Stimulated activated CD4-positive, alpha-beta T cell treated with anti-CD3 and anti-CD28 coated beads, Interleukin-4, amount 100 ng/mL, for 1 hour (primary cell): ENCODE measurements at places on chromosomes 12 and 14.
A peak's percentile ranks its signal among the peaks of the same experiment; 100 is the strongest.

- DNase-seq = no peak
Observed at GRCh38 chr14:77407158-77407557, 16.2 kb downstream of the NOXRED1 start.

DNA sequence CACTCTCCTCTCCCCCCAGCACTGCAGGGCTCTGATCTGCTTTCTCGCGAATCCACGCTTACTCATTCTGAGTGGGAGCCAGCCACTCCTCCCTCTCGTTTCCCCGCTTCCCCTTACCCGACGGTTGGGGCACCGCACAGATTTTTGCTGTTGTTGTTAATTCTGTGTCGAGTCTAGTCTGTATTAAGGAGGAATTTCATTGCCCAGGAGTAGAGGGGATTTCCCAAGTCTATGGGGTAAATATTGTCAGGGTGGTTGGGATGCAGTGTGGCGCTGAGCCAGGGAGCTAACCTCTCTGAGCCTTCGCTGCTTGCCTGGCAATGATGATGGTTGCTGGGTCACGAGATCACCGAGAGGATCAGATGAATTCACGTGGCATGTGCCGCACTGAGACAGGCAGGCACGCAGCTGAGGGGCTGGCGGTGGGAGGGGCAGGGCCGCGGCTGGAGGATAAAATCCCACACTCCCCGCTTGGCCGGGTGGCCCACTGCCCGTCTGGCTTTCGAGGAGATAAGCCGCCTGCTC lies 18.5 kb downstream of the NCOR2 start:
- DNase-seq = peak; percentile 47

DNA sequence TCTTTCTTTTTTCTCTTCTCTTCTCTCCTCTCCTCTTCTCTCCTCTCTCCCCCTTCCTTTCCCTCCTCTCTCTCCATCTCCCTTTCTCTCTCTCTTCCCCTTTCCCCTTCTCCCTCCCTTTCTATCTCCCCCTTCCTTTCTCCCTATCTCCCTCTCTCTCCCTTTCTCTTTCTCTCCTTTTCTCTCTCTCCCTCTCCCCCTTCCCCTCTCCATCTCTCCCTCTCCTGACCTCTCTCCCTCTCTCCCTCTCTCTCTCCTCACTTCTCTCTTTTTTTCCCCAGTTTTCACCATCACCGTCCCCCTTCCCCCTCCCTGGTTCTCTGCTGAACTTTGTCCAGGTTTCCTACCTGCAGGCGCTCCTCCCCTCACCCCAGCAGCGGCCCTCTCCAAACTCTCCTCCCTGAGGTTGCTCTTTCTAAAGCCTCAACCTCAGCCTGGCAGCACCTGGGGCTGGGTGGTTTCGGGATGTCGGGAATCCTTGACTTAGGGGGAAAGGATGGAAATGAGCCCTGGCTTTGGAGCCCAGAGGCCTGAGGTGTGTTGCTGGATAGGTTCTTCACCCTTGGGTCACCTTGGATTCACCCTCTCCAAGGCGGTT lies 14.7 kb upstream of the TBX3 start:
- DNase-seq = no peak

GRCh38 chr14:55512421-55512820 lies 67.6 kb upstream of the KTN1 start:
- DNase-seq = no peak

DNA sequence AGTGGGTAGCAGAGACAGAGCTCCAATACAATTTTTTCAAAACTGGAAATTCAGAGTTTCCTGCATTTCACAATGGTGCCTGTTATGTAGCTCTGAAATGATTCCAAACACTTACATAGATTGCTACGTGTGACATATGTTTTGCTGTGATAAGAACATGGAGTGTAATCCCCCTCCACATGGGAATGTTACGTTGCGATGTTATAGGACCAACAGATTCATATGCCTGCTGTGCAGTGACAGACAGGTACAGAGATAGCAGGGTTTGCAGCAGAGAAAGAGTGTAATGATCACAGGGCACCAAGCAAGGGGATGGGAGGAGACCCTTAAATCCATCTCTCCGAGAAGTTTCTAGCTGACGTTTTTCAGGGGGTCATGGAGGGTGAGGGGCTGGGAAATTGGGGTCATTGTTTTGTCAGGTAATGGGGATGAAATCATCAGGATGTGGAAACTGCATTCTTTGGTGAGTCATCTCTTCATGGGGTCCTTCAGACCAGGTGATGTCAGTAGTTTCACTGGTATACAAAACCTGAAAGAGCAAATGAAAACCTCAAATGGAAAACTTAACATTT lies 76.6 kb upstream of the OSBPL8 start:
- no peak for DNase-seq

DNA sequence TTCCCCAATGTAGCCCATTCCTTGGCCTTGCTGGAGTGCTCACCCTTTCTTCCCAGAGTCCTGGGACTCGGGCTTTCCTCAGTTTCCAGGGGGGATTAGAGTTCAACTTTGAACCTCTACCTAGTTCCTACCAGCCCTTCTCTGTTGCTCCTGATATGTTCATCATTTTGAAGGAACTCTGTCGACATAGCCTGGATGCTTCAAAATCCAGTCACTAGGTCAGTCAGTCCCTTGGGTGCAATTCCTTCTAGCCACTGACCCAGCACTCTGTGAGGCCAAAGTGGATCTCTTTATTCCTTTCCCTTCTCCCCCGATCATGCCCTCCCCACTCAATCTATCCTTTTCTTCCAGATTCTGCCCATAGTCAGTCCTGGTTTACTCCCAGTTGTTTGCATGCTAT lies 72.3 kb upstream of the TMCC3 start:
- no peak for DNase-seq

DNA sequence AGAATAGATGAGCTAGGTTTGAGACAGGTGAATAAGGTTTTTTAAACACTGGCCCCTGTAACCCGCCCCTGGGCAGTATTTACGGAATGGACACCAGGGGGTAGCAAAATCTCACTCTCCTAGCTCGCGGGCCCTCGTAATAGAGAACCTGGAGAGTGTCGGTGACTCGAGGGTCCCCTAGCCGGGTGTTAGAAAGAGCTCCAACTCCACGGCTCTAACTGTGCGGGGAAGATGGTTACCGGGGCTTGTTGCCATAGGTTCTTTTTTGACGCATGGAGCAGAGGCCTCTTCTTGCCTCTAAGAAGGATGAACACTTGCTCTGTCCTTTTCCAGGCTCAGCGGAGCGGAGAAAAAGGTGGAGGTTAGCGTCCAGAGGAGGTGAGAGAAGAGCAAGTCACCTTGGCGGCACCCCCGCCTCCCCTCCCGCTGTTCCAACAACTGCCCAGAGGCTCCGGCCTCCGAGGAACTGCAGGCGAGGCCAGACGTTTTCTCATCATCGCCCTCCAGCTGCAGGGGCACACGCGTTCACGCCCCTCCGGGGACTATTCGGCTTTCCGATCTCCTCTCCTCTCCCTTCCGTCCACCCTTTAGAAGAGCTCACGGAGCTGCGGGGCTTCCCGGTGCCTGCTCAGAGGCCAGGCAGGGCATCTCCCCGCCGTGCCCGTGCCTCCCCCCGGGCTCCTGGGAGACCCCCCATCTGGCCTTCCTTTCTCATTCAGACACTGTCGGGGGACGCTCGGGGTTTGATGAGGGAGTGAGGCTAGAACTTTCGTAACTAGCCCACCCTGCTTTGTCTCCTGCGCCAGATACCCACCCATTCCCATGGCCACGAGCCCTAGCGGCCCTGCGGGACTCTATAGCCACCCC lies 1.4 kb upstream of the ARHGEF40 start:
- DNase-seq = peak; percentile 30

DNA sequence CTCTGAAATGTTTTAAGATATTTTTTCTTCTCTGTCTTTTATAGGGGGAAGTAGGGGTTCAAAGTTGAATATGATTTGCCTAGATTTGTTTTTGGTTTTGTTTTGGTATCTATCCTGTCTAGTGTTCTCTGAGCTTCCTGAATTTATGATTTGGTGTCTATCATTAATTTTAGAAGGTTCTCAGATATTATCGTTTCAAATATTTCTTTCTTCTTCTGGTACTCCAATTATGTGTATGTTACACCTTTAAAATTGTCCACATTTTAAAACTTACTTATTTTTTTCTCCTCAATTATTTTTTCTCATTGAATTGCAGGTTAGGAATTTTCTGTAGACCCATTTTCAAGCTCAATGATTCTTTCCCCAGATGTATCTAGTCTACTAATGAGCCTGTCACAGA lies 13.8 kb upstream of the DCN start:
- no peak for DNase-seq

- DNase-seq = no peak
Observed at GRCh38 chr14:68593806-68594536, 198.9 kb downstream of the ZFP36L1 start.

- DNase-seq = no peak
Observed at GRCh38 chr14:20415782-20416206, 2.5 kb upstream of the TEP1 start.

- DNase-seq = no peak
Observed at GRCh38 chr12:124188561-124189405, 106.1 kb upstream of the RFLNA start.
